ENCODE measurements at places on chromosomes 7 and 10.

- no peak for DNase-seq
Observed at GRCh38 chr7:43694399-43694748, 34.9 kb downstream of the COA1 start.

DNA sequence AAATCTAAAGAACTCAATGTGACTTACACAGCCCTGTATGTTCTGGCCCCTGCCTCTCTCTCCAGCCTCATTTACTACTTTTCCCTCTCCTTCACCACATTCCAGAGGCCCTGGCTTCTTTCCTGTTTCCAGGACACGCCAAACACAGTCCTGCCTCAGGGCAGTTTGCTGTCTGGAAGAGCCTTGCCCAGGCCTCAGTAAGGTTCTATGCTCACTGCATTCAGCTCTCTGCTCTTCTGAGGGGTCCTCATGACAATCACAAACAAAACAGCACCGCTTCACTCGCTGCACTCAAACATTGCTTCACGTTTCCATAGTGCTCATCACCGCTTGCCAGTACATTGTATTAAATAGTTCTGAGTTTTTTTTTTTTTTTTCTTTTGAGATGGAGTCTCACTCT lies 35.1 kb upstream of the GARS1 start:
- no peak for DNase-seq

DNA sequence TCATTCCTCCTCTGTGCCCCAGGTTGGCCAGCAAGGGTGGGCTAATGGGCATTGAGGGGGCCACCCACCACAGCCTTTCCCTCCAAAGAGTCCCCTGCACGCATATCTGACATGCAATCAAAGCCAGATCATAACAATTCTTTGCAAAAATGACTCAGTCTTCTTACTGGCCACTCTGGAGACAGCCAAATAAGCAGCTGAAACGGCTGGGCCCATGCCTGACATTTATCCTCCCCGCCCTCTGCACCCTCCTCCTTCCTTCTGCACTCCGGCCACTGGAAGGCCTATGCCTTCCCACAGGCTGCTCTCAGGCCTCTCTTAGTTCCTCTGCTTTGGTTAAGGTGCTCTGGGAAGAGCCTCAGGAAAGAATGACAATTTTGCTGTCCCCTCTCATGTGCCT lies 29.2 kb upstream of the NPFFR1 start:
- DNase-seq = no peak

GRCh38 chr7:90465816-90466215 lies 3.6 kb upstream of the PTTG1IP2 start:
- DNase-seq = no peak

DNA sequence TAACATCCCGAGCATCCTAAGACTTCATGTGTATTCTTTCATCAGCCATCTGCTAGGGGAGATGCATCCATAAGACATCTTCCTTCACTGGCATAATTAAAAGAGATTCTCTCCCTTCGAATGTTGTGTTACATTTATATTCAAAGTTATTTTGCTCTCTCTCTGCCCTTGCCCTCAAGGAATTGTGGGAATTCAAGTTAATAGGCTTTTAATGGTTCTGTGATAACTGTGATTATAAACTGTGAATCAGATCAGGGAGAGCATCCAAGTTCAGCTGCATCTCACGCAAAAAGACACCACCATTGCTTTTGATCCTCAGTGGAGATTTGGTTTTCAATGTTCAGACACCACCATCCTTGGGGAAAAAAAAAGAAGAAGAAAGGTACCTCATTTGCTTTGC lies 9.2 kb upstream of the TEX36 start:
- DNase-seq = no peak

DNA sequence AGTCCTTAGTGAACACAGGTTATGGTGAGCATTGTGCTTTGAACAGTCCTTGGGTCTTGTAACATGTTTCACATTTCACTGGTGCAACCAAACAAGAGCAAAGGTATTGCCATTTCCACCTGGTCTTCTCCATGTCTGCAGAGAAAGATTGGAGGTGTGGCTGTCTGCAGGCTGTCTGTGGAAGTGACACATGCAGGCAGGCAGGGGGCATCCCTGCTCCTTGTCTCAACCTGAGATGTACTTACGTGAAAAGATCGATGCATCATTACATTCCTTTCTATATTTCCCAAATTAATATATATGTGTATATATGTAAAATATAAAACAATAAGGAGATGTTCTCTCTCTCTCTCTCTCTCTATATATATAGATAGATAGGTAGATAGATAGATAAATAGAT lies 54.3 kb downstream of the LRRC18 start:
- DNase-seq = no peak

- DNase-seq = no peak
Observed at GRCh38 chr7:28200598-28200997, 20.0 kb upstream of the JAZF1 start.

GRCh38 chr10:29370097-29371092 lies 81.5 kb downstream of the LYZL1 start:
- no peak for DNase-seq

- DNase-seq = peak; percentile 43
Observed at GRCh38 chr10:80202934-80203834, 2.2 kb downstream of the ANXA11 start.

GRCh38 chr10:69673521-69673920 lies 43.5 kb downstream of the FAM241B start:
- no peak for DNase-seq

DNA sequence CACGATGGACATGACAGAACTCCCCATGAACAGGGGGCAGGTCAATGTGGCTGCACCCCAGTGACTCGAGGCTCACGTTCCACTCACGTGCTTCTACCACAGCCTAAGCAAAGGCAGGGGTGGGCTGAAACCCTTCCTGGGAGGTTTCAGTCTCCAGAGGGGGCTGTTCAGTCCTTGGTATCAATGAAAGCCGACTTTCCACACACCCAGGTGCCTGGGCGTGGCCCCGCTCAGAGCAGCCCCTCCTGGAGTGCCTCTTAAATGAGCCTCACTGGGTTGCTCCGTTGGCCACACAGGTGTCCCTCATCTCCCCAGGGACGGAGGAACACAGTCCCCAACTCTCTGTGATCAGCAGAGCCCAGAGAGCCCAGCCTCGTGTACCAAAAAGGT lies 90.5 kb upstream of the PDGFA start:
- no peak for DNase-seq

DNA sequence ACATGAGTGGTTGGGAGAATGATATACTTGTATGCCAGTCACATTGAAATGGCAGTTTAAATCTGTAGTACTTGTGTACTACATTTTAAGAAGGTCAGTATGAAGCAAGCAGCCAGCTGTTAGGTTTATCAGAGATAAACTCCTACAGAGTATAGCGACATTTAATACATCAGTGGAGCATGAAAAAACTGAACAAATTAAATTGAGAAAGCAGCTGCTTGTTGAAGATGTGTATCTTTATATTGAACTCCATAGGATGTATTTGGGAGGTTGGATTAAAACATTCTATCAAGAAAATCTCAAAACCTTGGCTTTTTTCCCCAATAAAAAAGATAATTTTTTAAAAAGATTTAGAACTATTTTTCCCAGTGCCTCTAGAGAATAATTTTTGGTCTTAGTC lies 47.8 kb downstream of the PHF14 start:
- no peak for DNase-seq

DNA sequence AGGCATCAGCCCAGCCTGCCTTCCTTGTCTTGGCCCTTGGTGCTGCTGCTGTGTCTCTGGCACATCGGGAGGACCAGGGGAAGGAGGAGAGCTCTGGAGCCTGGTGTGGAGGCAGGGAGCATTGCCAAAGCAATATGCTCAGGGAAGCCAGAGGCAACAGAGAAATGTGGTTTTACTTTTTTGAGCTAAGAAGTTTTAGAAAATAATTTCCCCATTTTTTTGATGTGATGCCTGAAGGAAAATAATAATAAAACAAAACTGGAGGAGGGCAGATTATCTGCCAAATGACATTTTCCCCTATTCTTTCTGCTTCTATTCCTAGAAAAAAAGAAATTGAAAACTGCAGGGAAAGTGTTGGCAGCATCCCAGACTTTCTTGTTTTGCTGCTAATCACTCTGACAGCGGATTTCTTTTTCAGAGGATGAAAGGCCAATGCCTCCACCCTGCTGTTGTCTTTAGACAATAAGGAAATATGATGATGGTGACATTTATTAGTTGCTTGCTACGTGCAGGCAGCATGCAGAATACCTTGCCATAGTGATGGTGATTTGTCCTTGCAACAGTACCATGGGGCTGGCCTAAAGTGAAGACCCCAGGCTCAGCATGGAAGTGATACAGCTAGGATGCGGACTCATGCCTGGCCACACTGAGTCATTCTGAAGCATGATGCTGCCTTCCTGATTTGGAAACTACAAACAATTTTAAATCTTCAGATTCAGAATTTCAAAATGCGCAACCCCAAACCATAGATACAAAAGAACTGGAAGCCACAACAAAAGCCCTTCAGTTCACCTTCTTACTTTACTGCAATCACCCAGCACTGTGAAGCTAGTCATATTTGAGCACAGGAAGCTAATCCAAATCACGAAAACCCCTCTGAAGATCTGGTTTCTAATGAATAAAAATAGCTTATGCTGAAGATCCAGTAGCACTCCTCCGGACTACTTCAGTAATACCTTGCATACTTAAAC lies 260.2 kb upstream of the TMEM72 start:
- DNase-seq = no peak

DNA sequence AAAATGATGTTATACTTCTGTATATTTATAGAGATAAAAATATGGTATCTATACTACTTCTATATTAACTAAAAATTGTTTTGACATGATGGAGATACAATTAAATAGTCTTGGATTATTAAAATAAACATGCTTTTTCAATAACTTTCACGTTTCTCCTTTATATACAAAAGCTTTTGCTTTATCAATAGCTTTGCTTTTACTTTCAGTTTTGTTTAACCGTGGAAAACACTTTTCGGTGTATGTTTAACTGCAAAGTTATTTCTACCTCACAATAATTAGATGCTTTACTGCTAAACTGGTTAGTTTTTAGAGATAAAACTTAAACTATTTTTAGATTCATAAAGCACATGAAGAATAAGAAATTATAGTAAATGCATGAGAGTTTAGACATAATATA lies 432.1 kb upstream of the PCDH15 start:
- DNase-seq = no peak

DNA sequence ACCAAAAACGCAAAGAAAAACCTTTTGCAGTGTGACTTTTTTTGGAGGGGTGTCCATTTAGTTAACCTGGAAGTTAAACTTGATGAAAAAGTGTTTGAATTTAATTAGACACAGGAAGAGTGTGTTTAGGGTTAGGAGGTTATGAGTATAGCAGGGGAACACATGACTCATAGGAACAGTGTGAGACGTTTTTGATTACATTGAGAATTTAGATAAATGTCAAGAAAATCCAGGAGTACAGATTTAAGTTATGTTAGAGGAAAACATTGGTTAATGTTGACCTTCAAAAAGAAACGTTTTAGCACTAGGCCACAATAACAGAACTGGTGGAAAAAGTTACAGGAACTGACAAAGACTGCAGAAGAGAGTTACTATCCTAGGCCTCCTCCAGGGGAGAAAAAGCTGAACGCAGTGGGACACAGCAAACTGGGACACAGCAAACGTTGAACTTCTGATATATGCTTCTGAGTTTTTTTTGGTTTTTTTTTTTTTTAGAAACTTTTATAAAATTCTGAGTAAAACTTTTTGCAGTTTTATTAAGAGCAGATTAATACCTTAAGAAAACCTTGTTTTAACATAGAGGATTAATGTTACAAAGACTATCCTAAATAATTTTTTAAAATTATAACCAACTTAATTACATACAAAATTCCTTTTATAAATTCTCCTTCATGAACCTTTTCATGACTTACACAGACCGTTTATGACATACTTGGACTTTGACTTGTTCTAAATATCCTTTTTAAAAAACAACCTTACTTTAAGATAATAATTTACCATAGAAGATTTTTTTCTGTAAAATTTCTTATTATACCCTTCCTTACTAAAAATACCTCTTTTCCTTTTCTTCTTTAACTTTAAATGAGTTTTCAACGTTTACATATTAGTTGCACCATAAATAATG lies 22.2 kb downstream of the LANCL2 start:
- DNase-seq = no peak

DNA sequence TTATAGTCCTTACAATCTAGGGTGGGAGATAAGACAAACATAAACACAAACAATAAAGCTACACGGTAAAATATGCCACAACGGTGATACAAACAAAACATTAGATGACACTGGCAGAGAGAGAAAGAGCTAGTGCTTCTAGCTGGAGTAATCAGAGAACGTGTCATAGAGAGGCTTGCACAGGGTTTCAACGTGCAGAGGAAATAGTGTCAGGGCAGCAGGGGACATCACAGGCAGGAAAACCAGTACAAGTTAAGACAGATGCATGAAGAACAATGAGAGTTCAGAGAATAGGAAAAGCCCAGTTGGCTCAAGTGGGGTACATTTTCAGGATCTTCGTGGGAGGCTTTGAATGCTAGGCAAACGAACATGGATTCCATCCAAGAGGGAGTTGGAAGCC lies 91.4 kb downstream of the ZNF438 start:
- DNase-seq = no peak

DNA sequence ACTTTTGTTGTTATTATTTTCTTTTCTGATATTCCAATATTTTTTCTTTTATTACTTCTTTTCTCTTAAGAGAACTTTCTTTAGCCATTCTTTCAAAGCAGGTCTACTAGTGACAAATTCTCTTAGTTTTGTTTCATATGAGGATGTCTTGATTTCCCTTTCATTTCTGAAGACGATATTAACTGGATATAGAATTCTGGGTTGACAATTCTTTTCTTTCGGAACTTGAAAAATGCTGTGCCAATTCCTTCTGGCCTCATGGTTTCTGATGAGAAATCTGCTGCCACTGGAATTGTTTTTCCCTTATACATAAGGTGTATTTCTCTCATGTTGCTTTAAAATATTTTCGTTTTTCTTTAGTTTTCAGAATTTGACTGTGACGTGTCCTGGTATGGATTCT lies 97.0 kb upstream of the KIF5B start:
- no peak for DNase-seq

- DNase-seq = no peak
Observed at GRCh38 chr10:13234172-13234571, at the start of gene UCMA. UCMA (minus strand) TSS chr10:13234374; CDS start chr10:13234258, 116 bp downstream.

GRCh38 chr10:62805231-62806099 lies 945 bp downstream of the ADO start:
- no peak for DNase-seq

GRCh38 chr10:86964061-86964846 lies 4.0 kb upstream of the ADIRF start:
- DNase-seq = no peak

DNA sequence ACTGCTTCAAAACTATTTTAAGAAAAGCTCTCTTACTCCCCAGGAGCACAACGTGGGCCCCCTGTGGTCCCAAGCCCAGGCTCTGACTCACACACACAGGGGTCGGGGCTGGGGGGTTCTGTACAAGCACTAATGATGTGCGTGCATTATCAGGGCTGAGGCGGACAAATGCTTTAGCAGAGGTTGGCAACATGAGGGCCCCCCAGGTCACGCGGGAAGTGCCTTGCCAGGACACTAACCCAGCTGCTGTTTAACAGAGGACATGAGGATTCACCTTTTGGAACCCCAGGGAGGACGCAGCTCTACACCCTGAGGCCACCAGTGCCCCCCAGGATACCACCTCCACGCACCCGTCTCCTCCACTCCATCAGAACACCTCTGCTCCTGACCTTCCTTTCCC lies 342.8 kb downstream of the DNAJB6 start:
- DNase-seq = no peak

GRCh38 chr7:47301657-47302295 lies 280.1 kb downstream of the TNS3 start:
- DNase-seq = no peak

- DNase-seq = no peak
Observed at GRCh38 chr7:86407291-86407690, 236.4 kb upstream of the GRM3 start.

Data from memory B cell (primary cell).